ENCODE measurements at places on chromosomes 13 and 19.

DNA sequence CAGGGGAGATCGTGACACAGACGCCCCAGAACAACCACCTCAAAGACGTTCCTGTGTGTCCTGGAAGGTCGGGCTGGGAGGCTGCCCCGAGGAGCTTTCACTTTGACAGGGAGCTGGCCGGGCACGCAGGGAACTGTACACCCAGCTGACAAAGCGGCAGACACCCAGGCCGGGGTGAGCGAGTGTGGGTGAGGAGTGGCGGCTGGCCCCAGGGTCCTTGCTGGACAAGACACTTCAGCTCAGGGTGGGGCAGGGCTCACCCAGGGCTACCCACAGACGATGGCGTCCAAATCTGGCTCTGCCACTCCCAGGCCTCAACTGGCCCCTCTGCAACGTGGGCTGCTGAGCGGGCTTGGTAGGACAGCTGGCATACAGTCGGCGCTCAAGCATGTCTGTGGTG, 2.0 kb downstream of the FGF22 start:
- H3K27ac ChIP-seq: no peak overlapping the region
- no peak overlapping the region for H3K4me3 ChIP-seq
- no peak for DNase-seq
- H3K27me3 ChIP-seq: no peaks in the 10 kb centered on the region

- H3K27me3 ChIP-seq: no peaks in the 10 kb centered on the region
- no peaks in the 10 kb centered on the region for H3K4me1 ChIP-seq
- H3K36me3 ChIP-seq: no peaks in the 10 kb centered on the region
- no peak overlapping the region for H3K27ac ChIP-seq
- no peak for DNase-seq
- no peak overlapping the region for H3K4me3 ChIP-seq
Measured at GRCh38 chr13:64529874-64530485, 2700.2 kb downstream of the PCDH9 start.

DNA sequence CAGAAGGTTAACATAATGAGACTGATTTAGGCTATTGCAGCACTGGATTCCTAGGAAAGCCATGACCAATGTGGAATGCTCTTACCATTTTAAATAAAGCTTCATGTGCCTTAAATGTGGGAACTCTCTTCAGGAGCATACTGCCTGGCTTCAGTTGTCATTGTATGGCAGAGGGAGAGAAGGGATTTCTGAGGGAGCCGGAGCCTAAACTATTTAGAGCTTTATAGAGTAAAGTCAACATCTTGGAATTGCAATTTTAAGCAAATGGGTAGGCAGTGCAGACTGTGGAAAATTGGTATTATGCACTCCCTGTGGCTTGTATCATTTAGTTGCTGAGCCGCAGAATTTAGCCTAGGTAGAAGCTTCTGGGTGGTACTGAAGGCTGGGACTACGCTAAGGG, 2041.4 kb downstream of the PCDH9 start:
- no peaks in the 10 kb centered on the region for H3K27me3 ChIP-seq
- no peak overlapping the region for H3K27ac ChIP-seq
- H3K4me1 ChIP-seq: no peaks in the 10 kb centered on the region
- DNase-seq: no peak
- H3K36me3 ChIP-seq: no peaks in the 10 kb centered on the region

- no peak overlapping the region for H3K4me3 ChIP-seq
- no peaks in the 10 kb centered on the region for H3K36me3 ChIP-seq
- DNase-seq: peak; percentile 85
- H3K27ac ChIP-seq: no peak overlapping the region
- peaks cover 5% of the 10 kb centered on the region for H3K4me1 ChIP-seq
Measured at GRCh38 chr13:68176475-68176874, 946.3 kb upstream of the PCDH9 start.

GRCh38 chr13:83007226-83007625, 875.0 kb downstream of the SLITRK1 start:
- H3K4me3 ChIP-seq: no peak overlapping the region
- no peaks in the 10 kb centered on the region for H3K36me3 ChIP-seq
- H3K27ac ChIP-seq: no peak overlapping the region

- no peaks in the 10 kb centered on the region for H3K36me3 ChIP-seq
- no peak for DNase-seq
- no peaks in the 10 kb centered on the region for H3K27me3 ChIP-seq
- H3K4me3 ChIP-seq: no peak overlapping the region
- no peak overlapping the region for H3K27ac ChIP-seq
- H3K4me1 ChIP-seq: no peaks in the 10 kb centered on the region
Measured at GRCh38 chr19:53462861-53463260, 4.7 kb upstream of the ZNF813 start.

All from endothelial cell of umbilical vein (primary cell).